Activated T-cell treated with anti-CD3 and anti-CD28 coated beads, Interleukin-2, amount 50 U/mL, for 1 hour (primary cell): ENCODE measurements at places on chromosomes 2 and 18.

DNA sequence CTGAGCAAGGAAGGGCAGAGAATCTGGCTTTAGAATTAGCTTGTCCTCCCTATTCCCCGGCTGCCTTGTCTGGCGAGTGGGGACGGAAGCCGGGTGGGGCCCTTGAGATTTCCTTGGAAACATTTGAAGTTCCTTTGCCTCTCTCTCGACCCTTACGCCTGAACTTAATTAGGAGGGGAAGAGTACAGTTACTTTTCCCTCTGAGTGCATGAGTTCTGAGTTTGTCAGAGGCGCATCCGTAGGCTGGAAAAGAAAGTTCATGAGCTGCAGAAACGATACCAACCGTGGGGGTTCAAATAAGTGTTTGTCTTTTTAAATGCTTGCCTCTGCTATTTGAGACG, 468 bp downstream of the PIKFYVE start:
- DNase-seq, result no peak

GRCh38 chr2:127508631-127509034, 17.7 kb downstream of the IWS1 start:
- DNase-seq, result no peak

DNA sequence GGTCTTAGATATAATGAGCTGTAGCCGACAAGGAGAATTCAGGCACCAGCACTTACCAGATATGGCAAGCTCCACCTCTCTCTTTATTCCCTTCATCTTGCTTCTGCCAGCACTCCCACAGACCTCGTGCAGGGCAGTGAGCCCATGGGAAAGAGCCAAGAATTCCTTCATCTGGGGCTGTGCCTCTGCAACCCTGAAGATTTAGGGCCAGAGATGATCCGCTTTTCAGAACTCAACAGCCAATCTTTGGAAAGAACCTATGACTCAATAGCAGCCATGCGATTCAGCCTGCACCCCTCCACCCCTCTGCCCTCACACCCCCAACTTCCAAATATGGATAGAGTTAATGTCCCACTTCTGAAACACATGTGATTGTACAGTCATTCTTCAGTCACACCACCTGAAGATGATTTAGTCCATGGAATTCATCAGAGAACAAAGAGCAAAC, 533.7 kb upstream of the TNP1 start:
- DNase-seq, result no peak

GRCh38 chr2:60534052-60534685, 19.3 kb downstream of the BCL11A start:
- no peak for DNase-seq

DNA sequence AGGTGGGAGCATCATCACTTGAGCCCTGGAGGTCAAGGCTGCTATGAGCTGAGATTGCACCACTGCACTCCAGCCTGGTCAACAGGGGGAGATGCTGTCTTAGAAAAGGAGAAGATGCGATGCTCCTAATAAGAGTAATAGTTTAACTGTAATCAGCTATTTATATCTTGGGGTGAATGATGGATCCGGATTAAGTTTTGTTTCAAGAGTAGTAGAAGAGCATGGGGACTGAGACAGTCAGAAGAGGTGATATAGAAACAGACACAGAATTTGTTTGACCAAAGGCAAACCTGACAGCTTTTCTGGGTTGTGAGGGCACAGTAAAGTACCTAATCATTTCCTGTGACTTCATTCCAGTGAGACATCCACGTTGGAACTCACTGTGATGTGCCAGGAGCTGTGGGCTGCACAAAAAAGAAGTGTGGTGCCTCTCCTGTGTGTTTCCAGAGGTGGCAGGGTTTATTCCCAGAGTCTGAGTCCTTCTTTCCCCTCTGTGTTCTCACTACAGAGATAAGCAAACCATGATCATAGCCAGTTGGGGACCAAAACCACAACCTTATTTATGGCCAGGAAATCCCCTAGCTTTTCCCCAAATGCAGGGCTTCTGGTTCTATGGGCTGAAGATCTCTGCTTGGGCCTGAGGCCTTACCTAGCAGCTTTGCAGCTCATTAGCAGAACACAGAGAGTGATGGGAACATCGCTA, 113.7 kb downstream of the XRCC5 start:
- DNase-seq, result no peak

- peak; percentile 33 for DNase-seq
These were observed 76.4 kb downstream of the AP1S3 start for GRCh38 chr2:223760838-223761502.

DNA sequence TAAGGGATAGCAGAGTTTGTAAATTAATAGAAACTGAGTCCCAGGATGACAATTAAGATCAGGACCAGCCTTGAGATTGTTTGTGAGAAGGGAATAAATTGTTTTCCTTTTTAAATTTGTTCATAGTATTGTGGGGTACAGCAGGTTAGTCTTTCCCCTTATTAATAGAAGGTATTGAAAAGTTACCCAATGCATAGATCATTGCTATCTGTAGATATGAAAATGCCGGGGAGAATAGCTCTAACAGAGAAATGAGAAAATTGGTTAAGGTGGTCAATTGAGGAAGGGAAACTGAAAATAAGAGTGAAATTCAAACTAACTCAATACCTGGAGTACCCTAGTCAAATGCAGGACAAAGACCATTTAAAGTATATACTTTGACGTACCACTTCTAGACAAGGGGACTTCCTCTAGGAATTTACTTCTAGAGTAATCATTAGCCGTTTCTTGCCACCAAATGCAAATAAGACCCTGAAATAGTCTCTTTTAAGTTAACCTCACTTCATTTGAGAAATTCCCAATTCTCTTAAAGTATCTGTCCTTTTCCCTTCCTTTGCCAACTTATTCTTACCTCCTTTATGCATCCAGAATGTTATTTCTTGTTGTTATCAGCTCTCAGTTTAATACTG, 1224.4 kb upstream of the LRRTM1 start:
- DNase-seq, result no peak

- DNase-seq, result no peak
These were observed 36.1 kb upstream of the B3GNT7 start for GRCh38 chr2:231359441-231359840.

DNA sequence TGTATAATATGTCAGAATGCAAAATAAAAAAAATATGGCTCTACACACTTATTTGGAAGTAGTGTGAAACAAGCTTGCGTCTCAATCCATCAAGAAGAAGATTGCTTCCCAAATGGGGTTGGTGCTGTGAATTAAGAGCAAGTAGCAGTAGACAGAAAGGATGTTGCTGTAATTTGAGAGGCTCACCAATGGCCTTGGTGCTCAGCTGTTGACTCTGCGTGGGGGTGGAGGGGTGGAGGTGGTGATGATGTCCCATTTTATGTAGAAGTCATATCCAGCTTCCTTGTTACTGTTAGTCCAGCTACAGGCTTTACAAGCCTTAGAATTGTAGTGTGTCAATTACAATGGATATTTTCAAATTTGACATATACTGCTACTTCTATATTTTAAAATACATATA, 223.4 kb upstream of the RND3 start:
- DNase-seq, result no peak

DNA sequence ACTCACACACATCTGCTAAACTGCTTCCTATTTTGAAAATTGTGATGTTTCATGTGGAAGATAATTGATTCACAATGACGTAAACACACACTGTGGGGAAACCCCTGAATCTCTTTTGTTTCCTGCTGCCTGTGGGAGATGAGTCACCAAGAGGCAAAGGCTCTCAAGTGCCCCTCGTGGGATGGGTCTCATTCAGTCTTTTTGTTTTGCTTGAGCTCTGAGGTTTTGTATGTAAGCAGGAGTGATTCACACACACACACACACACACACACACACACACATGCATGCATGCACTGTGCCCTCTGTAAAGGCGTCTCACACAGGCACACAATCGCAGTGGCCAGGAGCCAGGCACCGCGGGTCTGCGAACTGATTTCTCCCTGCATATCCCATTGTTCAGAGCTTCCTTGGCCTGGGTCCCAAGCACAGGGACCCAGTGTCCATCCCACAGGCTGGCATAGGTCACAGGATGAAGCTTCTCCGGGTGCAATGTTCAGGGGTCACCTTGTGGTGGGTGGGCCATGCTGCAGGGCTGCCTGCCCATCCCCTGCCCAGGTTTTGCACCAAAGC, 12.1 kb upstream of the ARHGEF4 start:
- DNase-seq, result peak; percentile 42

GRCh38 chr2:202861987-202862386, 9.6 kb downstream of the ICA1L start:
- no peak for DNase-seq
